ENCODE measurements at places on chromosomes 7 and 10.

DNA sequence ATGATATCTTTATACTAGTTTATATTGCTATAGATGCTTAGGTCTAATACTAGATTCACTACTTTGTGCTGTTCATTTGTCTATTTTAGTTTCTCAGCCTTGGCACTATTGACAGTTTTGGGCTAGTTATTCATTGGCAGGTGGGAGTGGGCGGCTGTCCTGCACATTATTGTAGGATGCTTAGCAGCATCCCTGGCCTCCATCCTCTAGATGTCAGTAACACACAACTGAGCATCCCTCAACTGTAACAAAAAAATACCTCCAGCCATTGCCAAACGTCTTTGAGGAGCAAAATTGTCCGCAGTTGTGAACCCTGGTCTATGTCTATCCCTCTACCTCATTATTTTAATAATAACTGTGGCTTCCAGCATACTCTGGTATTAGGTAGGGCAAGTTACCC is 34.4 kb upstream of the PNLIP start:
- no peak for DNase-seq

DNA sequence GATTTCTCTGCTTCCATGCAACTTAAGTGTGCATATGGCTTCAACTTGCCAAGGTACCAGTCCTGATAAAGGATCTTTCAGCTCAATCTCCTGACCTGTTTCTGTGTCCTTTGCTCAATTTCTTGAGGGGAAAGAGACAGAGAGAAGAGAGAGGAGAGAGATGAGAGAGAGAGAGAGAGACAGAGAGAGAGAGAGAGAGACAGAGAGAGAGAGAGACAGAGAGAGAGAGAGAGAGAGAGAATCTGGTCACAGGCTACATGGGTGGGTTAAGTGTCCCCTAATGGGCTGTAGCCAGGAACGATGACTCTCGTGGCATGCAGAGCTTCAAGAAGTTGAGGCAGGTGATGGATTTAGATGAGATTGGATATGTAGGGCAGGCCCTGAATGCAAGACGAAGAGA is 335.2 kb upstream of the PRKCQ start:
- DNase-seq: no peak

DNA sequence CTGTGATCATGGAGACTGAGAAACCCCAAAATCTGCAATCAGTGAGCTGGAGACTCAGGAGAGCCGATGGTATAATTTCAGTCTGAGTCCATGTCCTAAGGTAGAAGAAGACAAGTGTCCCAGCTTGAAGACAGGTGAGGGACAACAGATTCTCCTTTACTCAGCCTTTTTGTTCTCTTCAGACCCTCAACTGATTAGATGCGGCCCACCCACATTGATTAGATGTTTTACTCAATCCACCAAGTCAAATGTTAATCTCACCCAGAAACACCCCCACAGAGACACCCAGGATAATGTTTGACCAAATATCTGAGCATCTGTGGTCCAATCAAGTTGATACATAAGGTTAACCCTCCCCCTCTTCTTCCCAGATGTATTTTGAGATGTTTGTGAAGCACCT is 131.2 kb downstream of the PFKFB3 start:
- no peak for DNase-seq

GRCh38 chr10:52261362-52261761 is 52.7 kb upstream of the DKK1 start:
- peak; percentile 83 for DNase-seq

- DNase-seq: peak; percentile 63
Measured at GRCh38 chr7:40220421-40220911, 85.7 kb downstream of the SUGCT start.

DNA sequence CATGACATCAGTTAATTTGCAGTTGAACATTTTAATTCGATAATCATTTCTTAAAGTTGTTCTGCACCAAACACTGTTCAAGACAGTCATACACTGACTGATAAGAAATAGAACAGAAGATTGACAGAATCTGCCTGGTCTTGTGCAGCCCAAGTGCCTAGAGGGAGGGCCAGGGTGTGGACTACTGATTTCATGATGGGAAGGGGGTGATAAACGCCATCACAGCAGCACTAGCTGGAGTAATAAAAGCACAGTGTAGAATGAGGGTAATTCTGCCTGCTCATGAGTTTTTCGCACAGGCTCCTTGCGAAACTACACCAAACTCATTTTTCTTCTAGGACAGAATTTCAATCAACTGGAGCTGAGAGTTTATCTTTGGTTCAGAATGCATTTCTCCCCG is 270.1 kb downstream of the ARL4A start:
- no peak for DNase-seq

DNA sequence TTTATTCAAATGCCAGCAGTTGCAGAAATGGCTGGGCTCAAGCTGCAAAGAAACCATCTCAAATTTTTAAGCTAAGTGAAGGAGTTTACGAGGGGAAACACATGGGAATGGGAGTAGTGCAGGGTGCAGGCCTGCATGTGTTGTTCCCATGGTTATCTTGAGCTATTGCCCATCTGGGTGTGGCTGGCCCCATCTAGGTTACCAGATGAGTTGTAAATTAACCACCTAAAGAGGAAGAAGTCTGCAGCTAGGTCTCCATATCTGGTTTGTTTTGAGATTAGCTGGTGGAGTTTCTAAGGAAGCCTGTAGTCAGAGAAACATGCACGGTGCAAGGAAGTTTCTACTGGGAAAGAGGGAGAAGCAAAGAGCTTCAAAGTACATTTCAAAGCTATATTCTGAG is 23.3 kb upstream of the STEAP2 start:
- no peak for DNase-seq

DNA sequence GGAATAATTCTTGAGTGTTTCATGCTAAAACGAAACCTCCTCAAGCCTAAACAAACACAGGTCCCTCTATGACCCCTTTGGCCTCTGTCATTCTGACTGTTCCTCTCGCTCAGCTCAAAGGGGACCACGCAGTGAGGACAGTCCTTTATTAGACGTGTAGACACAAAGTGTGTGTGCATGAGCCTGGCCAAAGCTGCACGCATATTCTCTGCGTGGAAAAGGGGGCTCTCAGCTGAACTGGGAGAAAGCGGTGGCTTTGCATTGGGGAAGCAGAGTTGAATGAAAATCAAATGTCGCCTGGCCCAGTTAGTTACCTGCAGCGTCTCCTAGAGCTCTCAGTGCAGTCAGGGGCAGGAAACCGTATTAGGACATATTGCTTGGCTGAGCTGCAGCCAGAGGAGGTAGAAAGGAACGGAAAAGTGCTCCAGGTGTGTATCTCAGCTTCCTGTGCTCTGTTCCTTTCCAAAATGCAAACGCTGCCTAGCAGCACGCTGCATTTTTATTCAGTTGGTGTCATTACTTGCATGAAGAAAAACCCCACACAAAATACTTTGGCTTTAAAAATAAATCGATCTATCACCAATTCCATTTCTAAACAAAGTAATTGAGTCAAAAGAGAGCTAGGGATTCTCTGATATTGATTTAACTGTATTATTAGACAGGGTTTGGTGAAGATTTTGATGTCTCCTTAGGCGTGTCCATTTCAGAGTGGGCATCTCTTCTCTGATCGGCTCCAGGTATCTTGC is 4.9 kb downstream of the GATA3 start:
- no peak for DNase-seq

GRCh38 chr7:40629891-40630290 is 495.1 kb downstream of the SUGCT start:
- no peak for DNase-seq

GRCh38 chr7:155167706-155168365 is 97.7 kb downstream of the HTR5A start:
- no peak for DNase-seq

DNA sequence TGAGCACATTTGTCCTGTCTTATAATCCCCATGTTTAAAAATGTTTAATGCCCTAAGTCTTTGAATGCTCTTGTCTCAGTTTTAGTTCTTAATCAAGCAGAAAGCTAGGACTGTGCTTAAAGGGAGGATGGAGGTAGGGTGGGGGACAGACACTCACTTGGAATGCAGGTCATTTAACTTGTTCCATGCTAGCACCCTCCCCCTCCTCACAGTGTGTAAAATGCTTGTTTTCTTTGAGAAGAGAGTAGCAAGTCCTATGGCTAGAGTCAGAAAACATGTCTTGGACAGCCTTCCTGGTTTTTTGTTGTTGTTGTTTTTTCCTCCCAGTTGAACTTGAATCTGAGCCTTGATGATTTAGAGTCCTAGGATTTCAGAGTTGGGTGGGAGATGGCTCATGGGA is 114.2 kb downstream of the PLPP4 start:
- DNase-seq: no peak

GRCh38 chr7:141671705-141672496 is 30.1 kb downstream of the DENND11 start:
- DNase-seq: no peak

- DNase-seq: peak; percentile 26
Measured at GRCh38 chr10:84948644-84949043, 620.3 kb downstream of the CCSER2 start.

DNA sequence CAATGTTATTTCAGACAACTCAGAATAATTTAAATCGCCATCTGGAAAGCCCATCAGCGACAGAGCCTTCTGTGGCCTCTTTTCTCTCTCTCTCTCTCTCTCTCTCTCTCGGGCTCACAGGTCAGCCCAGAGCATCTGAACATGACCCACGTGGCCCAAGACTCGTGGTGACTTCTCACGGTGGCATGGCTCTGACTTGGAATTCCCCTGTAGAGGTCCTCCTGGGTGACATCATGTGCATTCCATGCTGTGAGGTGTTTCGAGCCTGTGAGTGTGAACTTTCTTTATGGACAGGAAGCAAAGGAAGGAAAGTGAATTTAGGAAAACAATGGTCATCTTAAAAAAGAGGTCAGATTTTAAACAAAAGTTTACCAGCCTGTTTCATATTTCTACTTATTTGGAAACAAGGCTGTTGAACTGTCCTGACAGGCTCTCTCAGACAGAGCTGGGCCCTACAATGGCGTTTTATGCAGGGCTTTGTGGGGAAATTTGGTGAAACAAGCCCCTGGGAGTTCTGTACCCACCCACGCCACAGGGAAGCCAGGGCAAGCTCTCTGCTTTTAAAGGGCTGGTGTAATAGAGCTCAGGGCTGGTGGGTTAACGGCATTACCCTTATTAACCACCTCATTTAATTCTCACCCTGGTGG is 359.7 kb upstream of the ZNF32 start:
- DNase-seq: peak; percentile 25

- no peak for DNase-seq
Measured at GRCh38 chr7:29500719-29501118, 62.9 kb upstream of the PRR15 start.

DNA sequence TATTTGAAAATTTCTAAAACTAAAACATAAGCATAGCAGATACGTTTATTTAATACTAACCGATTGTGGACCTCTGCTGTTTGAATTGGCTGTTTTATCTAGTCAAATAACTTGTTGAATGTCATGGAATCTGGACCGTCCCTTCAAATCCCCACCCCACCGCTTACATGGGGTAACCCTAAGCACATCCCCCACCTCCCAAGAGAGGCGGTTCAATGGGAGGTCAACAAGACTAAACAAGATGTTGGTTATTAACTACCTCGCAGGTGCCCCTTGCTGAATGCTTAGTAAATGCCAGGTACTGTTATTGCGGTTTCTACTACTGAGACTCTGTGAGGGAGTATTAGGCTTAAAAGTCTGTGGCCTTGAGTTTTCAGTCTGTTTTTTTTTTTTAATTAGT is 70.9 kb downstream of the DAGLB start:
- no peak for DNase-seq
